ENCODE measurements at places on chromosomes 2 and 18. TPM values are rescaled to one million over a fixed set of nuclear protein-coding genes. Genes with fewer than 3 reads are reported as not detected.

DNA sequence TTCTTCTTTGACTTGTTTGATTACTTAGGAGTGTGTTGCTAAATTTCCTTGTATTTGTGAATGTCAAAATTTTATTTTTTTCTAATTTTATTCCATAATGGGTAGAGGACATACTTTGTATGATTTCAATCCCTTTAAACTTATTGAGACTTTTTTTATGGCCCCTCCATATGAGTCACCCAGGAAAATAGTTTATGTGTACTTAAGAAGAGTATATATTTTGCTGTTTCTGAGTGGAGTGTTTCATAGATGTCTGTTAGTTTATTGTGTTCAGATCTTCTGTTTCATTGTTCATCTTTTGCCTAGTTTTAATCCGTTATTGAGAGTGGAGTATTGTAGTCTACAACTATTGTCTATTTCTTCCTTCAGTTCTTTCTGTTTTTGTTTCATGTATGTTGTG lies 81.9 kb downstream of the EPB41L5 start:
- no peak for DNase-seq

DNA sequence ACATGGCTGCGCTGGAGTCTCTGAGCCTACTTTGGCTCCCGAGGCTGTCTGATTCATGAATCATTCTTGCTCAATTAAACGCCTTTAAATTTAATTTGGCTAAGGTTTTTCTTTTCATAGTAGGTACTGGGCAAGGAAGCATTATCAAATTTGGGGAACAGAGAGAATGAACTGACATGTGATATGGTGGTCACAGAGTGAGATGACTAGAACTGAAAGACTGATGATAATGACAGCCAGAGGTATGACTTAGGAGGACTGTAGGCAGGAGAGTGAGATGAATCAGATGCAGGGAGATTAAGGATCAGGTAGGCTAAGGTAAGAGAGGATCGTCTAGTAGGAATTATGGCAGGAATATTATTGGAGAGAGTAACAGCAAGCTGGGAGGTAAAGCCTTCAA lies 40.9 kb upstream of the ST8SIA3 start:
- no peak for DNase-seq

- DNase-seq: no peak
Observed at GRCh38 chr18:48073211-48073930, 142.9 kb upstream of the SMAD2 start.

DNA sequence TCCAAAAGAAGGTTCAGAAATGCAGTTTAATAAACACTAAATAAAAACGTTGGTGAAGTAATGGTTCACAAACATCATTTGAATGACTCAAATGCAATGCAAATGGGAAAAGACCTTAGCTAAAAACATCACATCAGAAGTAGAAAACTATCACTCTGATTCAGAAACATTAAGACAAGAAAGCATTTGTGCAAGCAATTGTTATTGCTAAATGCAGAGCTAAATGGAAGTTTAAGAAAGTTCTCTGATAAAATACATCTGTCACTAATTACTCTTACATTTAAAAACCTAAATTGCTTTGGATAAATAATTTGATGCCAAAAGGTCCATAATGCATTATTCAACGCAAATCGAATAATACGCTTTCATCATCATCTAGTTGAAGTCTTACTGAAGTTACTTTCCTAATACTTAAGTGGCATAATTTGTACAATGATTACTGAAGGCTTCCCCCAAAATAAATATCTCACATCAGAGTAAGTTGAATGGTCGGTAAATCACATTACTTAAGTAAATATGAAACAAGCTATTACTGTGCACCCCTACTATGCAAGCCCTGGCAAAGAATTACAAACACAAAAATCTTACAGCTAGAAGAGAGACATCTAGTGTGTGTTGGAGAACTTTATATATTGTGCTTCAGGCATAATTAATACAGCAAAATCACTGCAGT lies 105.7 kb upstream of the KCTD1 start:
- no peak for DNase-seq

DNA sequence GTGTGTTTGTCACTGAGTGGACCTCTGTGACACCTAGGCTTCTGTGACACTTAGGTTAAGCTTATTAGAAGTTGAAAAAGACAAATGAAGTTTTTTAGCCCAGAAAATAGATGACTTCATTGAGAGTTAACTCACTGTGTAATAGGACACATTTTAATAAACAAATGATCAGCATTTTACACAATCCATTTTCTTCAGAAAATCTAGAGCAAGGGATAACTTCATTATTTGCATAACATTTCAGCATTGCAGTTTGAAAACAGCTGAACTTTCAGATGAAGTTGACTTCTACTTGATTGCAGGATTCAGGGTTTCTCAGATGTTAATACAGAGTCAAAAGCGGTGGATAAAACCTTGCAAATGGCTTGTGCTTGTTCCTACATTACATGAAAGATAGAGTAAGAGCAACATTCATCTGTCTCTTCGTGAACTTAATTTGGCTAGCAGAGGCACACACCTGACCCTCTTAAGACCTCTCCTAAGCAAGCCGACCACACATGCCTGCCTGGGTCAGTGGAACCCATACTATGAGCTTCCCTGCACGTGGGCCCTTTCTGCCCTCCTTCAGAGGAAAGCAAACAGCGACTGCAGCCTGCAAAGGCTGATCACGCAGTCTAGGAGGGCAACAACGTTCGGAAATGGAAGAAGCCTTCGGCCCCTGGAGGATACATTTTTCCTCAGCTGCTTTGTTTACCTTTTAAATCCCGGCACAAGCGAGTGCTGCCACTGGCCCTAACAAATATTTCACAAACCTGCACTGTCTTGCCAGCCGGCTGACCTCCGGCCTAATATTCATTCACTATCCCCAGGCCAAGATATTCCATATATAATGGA lies 16.6 kb downstream of the ITGB1BP1 start:
- DNase-seq: no peak

DNA sequence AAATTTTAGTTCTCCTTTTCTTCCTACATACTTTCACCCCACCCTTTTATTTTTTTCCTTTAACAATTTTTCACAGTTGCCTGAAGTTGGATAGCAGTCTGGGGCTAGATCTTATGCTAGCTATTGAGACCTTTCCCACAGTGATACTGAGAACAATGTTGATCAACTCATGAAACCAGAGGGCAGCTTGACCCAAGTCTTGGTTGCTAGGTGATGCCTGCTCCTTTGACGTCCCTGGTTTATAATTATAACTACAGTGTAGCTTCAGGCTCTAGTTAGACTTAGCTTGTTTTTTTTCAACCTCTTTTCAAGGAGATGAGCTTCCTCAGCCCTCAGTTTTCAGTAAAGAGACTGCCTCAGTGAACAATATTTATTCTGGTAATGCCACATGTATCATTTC lies 648.5 kb downstream of the IRS1 start:
- no peak for DNase-seq

DNA sequence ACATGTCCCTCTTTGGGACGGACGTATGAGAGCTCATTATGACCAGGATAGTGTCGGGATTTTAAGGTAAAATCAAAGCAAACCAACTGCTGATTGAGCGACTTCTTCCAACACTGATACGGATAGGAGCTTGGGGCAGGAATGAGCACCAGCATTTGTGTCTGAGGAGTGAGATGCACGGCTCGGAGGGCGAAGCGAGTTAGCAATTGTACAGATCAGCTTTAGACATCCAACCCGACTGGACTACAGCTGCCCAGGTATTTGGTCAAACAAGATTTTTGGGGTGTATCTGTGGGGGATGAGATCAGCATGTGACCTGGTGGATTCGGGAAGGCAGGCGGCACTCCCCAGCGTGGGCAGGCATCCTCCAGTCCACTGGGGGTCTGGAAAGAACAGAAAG lies 76.1 kb downstream of the NDUFA10 start:
- DNase-seq: no peak

DNA sequence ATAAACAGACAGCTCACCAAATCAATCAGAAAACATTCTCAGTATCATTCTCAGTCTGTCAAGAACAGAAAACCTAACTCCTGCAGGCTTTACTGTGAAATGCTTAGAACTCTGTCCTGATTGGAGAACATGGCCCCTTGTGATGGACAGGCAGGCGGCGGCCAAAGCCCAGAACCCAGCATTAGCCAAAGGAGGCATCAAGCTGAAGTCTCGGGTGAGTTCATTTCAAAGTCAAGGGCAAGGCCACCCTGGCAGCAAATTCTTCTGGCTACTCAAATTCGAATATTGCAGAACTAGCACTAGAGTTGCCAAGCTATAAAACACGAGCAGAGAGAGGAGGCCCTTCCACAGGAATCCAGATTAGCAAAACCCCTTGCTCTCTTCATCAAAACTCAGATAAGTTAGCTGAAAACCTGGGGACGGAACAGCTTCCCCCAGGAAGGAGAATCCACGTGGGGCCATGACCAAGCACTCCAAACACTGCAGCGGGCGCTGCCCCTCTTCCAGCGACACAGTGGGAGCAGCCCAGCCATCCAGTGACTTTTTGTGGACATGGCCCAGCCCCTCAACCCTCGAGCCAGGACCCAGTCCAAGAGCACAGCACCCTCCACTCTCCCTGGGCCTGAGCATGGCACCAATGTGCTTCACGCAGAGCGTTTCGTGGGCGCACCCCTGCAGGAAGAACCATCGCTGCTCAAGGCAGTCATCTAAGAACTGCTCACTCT lies 98.6 kb downstream of the HDAC4 start:
- no peak for DNase-seq

DNA sequence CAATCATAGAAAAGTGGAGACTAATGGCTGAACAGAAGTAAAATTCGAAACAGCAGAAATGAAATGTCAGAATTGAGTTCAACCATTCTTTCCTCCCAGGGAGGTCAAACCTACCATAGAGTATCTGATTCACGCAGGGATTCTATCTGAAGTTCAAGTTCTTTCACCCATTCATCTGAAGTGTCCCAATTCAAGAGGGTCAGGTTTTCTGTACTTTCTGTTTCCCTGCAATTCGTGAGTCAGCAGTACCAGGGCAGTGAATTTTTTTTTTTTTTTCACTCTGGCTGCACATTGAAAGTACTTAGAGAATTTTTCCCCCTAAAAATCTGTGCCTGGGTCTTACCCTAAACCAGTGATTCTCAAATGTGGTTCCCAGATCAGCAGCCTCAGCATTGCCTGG lies 40.9 kb upstream of the CCDC88A start:
- DNase-seq: peak; percentile 15

DNA sequence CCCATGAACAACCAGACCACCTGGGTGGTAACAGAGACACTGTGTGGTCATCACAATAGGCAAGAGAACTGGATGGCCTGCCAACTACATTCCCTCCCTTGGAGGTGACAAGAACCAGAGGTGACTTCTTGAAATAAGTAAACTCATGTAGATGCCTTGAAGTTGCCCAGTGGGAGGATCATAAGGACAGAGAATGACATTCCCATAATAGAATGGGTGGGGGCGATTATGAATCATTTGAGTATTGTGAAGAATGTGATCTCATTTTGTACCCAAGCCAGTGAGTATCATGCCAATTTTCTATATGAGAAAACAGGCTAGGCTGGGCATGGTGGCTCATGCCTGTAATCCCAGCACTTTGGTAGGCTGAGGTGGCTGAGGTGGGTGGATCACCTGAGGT lies 211.4 kb upstream of the GYPC start:
- no peak for DNase-seq

- DNase-seq: no peak
Observed at GRCh38 chr2:15863494-15864175, 76.7 kb upstream of the MYCN start.

- DNase-seq: no peak
Observed at GRCh38 chr2:180247658-180248057, 240.6 kb upstream of the CWC22 start.

DNA sequence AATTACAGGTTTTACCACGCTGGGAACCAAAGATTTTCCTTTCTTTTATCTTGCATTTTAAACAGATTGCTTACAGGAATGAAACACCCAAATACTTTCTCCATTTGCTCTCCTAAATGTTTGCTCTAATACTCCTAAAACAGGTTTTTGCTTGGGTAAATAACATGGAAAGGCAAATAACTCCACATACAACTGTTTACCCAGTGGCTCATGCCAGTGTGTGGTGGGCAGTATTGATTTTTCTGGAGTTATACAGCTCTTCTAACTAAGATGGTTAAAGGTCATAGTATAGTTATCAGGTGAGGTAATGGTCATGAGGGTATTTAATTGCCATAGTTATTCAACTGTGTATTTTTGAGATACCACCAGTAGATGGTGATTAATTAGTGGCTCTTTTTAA lies 61.2 kb upstream of the RAB27B start:
- no peak for DNase-seq

DNA sequence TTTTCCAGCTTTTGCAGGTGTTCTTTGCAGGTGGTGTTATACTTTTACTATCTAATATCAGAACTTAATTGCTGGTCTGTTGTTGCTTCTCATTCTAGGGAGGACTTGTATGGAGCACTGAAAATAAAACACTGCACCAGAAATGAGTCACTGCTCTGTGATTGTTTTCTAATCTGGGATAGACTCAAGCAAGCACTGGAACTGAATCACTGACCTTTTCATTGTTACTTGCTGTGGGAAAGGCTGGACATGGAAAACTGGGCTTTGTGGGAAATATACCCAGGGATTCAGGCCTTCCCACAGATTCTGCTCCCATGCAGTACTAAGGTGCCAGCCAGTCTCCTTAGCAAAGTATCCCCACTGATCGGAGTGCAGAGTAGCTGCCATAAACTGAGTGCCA lies 470.0 kb upstream of the GCFC2 start:
- DNase-seq: no peak

DNA sequence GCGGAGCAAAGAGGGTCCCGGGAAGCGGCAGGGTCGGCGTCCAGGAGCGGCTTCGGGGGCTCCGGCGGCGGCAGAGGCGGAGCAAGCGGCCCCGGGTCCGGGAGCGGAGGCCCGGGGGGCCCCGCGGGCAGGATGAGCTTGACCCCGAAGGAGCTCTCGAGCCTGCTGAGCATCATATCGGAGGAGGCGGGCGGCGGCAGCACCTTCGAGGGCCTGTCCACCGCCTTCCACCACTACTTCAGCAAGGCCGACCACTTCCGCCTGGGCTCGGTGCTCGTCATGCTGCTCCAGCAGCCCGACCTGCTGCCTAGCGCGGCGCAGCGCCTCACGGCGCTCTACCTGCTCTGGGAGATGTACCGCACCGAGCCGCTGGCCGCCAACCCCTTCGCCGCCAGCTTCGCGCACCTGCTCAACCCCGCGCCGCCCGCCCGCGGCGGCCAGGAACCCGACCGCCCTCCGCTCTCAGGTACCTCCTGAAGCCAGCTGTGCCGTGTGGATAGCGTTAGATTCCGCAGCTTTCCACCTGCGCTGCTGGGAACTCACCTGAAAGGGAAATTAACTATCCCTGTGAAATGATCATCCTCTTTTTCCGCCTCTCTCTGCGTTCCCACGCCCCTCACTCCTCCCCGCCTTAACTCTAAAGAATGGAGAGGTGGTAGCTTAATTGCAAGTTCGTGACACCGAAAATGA lies 472 bp downstream of the CNOT11 start:
- DNase-seq: peak; percentile 70

- peak; percentile 92 for DNase-seq
Observed at GRCh38 chr2:19474128-19474527, 115.7 kb upstream of the OSR1 start.

- DNase-seq: no peak
Observed at GRCh38 chr18:58038063-58038462, 6.0 kb upstream of the NEDD4L start.

- no peak for DNase-seq
Observed at GRCh38 chr2:220736778-220737177, 835.3 kb downstream of the EPHA4 start.

Gene PROC
- 1.1 TPM for total RNA-seq

Gene POTEI
- total RNA-seq: not detected

Gene GREB1
- total RNA-seq: 0.27 TPM

Gene MROH2A
- not detected for total RNA-seq

Gene CYS1
- total RNA-seq: not detected

Gene AQP4
- not detected for total RNA-seq

Gene DNER
- not detected for total RNA-seq

Measured in hematopoietic multipotent progenitor cell (in vitro differentiated cells).